ENCODE measurements at places on chromosomes 5 and 9.

DNA sequence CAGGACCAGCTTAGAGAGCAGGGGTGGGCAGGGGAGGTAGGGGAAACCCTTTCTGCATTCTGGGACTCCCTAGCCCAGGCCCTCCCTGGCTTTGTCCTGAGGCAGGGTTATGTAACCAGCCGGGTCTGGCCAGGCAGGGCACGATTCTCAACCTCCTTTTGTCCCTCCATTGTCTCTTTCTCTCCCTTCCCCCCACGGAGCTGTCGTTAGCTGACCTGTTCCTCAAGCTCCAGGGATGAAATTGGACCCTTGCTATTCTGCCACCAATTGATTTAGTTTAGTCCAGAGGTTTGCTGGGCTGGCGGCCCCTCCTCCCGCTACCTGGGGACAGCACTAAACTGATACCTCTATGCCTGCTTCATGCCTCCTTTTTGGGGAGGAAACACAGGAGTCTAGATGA, 9.4 kb upstream of the NDST1 start:
- DNase-seq = no peak

DNA sequence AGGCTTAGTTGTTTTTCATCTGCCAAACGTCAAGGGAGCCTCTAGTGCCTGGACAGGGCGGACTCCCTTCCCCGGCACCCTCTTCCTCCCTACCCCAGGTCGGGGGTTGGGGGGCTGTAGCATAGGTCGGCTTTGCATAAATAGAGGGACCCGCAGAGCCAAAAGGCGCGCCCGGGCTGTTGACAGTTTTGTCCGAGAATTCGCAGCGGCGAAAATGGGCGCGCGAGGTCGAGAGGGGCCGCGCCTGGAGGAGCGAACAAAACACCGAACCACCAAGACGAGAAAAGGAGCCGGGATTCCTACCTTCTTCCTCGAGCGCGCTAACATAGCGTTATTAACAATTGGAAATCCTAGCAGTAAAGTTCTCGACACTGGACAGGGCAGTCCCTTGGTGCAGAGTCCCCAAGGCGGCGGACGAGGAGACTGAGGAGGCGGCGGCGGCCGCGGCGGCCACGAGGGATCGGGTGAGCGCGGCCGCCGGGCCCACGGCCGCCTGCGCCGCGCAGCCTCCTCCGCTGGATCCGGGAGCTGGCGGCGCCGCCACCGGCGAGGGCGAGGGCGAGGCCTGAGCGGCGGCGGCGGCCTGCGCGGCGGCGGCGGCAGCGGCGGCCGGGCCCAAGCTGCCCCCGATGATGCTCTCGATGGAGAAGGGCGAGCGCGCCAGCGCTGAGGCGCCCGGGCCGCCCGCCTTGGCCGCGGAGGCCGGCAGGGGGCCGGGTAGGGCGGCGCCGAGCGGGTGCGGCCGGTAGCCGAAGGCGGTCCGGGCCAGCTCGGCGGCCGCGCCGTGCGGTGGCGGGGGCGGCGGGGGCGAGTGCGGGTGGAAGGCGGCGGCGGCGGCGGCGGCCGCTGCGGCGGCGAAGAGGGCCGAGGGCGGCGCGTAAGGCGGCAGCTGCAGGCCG, 1.7 kb downstream of the FOXD1 start:
- DNase-seq = peak; percentile 63

DNA sequence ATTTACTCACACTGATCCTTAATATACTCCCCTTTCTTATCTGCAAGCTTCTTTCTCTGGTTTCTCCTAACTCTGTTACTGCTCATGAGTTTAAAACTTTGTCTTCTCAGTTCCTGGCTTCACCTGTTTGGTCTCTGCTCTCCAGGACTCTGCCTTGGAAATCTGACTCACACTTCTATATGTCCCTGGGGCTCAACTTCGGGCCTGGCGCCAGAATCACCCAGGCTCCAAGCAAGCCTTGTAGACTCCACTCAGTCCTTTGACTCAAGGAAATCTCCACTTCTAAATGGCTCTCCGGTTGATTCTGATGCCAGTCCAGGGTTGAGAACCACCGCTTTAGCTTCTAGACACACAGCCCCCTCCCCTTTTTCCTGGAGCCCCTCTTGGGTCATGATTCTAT, 57.8 kb downstream of the TMC1 start:
- DNase-seq = peak; percentile 48

GRCh38 chr5:128349044-128349858, 188.8 kb downstream of the FBN2 start:
- DNase-seq = peak; percentile 65

- DNase-seq = peak; percentile 40
Observed at GRCh38 chr9:133238272-133238850, 29.3 kb upstream of the OBP2B start.
